Omental fat pad (tissue), 4 donors: ENCODE measurements at places on chromosomes 6 and 20.

DNA sequence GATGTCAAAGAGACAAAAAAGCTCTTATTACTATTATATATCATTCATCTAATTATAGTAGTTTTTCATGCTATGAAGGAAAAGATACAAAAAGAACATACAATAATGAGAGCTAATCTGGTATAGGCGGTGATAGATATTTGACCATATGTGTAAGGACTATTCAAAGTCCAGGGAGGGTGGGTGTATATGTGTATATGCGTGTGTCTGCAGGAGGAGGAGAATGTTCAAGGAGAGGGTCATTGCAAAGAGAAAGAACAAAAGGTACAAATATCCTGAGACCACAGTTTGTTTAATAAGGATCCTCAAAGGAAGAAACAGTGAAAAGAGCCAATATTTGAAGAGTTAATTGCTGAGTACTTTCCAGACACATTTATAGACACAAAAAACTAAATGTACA is 1288.6 kb upstream of the CITED2 start:
- no peak for DNase-seq

DNA sequence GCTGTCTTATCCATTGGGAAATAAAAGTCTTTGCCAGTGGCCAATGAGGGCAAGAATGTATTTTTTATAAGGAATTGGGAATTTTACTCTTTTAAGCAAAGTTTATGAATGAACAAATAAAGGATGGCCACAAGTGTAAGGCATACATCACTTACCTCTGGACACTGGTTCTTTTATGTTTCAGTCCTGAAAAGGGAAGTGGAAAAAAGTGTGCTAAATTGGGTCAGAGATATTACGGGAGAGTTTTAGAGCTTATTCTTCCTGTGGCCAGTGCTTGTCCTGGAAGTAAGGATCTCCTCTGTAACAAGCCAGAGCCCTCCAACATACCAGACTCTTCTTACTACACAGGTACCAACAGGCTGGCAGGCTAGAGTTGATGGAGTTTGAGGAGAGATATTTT is 22.5 kb upstream of the RIPK1 start:
- DNase-seq = no peak

DNA sequence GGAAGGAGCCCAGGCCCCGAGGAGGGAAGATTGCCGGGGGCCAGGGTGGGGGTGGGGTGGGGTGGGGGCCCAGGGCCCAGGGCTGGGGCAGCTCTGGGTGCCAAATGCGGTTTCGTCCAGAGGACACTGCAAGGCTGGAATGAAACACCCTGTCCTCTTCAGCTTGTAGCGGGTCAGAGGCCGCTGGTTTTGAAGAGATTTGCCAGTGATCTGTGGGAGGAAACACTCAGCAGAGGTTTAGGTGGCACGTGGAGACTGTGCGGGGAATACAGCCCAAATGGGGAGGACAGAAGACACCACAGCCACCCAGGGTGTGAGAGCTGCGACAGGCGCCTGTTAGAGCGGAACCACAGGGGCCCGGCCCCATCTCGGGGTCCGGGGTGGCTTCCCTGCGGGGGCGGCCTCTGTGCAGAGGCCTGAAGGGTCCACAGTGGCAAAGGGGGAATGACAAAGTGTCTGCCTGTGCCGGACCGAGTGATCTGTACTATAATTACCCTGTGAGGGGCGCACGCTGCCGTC is 29.2 kb downstream of the FRMD1 start:
- no peak for DNase-seq

- DNase-seq = no peak
These were observed 32.9 kb upstream of the FAM50B start for GRCh38 chr6:3816251-3816650.

GRCh38 chr20:44908987-44909871 is 631 bp upstream of the PABPC1L start:
- no peak for DNase-seq

- DNase-seq = no peak
These were observed 16.7 kb upstream of the DEF6 start for GRCh38 chr6:35280903-35281302.

DNA sequence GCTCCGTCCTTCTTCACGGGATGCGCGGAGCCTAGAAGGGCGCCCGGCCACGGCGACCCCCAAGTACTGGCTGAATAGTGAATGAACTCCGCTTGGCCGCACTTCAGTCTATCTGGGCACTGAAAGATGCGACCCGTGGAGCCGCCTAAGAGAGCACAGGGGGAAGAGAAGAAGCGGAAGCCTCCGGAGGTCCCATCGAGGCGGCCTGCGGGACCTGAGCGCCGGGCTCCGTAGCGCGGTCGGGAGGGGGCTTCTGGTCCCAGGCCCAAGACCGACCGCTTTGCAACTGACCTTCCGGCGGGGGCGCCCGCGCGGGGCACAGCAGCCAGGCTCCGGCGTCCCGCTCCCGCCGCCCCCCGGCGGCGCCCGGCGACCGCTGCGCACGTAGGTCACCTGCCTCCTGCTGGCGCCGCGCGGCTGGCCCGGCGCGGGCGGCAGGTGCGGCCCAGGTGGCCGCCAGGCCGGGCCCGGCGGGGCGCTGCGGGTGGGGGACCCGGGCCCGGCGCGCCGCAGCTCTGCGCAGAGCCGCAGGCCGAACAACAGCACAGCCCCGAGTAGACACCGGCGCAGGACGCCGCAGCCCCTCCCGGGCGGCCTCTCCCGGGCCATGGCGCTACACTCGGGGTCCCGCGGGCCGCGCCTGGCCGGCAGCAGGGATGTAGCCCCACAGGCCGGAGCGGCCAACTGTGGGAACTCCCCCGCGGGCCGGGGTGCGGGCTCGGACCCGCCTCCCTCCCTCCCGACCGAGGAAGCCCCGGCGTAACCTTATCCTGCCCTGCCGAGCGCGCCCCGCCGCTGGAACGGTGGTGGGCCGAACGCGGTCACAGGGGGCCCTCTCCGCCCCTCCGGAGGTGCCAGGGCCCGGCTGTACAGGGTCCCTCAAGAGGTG is at the start of gene METTL24:
METTL24 (minus strand) TSS at position 686 of the 889 bp plus-strand sequence; CDS start at position 609, 77 bp downstream.
- no peak for DNase-seq

DNA sequence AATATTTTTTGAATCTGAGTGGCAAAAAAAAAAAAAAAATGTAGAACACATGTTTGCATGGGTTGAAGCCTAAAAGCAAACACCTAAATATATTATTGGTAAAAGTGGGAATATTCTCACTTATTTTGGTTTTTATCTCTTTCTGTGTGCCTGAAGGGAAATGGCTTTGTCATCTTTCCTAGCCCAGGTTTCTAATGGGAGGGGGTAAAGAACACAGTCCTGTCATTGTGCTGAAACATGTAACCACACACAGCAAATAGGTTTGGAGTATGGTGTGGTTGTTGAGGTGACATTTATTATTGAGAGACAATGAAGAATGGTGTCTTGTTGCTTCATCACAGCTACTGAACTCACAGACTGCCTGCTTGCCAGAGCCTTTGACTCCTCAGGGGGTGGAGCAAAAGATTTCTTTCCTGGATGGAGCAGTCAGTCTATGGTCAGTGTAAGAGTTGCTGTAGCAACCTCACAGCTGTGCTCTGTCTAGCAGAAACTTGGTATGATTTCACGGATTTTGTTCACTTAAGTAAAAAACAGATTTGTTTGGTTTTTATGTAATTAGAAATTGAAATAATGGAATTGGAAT is 70.2 kb downstream of the CEP57L1 start:
- no peak for DNase-seq

DNA sequence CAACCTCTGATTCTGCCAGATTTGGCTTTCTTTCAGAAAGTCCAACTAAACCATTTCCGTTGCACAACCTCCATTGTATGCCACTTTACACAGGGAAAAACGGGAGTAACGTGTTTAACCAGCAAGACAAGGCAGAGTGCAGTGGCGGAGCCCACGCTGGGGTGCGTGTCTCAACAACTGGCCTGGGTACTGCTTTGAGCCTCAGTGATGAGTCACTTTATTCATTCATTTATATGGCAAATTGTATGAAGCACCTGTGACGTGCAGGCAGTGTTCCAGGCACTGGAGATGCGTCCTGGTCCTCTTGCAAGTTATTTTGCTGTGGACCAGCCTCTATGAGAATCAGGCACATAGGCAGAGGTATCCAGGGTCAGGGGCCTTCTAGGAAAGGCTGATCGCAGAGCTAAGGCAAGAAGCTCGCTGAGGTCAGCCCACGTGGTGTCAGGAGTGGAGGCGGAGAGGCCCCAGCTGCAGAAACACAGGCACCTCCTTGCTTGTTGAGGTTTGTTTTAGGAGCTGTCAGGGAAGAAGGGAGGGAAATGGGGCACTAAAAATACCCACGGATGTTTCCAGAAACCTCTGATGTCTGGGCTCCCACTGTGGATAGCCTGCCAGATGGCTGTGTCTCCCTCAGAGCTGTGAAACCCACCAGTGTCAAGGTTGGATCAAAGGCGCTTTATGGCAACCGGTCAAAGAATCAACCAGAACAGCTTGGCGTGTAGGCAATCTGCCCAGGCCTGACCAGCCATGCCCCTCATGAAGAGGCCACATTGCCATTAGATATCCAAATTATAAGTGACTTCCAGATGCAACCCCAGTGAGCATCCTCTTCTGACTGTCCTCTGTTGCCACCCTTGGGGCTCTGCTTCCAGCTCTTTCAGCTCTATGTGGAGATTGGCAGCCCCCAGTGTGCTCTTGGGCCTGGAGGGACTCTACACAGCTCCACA is 157.2 kb downstream of the CD83 start:
- DNase-seq = no peak

- DNase-seq = no peak
These were observed 233.6 kb downstream of the TPBG start for GRCh38 chr6:82597201-82597600.

DNA sequence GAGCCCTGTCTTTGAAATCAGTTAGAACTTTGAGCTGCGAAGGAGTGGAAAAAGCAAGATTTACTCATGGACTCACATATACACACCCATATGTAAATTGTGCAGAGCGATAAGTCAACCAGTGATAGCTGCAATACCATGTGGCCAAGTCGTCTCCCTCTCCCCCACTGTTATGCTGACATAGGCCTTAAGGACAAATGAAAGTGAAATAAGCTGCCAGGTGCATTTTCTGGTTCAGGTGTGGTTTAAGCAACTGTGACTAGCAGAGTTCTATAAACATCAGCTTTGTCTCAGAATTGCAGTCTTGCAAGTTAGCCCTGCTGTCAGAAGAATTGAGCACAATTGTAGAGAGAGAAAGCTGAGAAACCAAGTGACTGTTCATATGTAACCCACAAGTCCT is 9.6 kb downstream of the FAM83B start:
- DNase-seq = no peak

- DNase-seq = no peak
These were observed 7.8 kb downstream of the MAVS start for GRCh38 chr20:3854462-3854871.

GRCh38 chr6:142735204-142735603 is 209.8 kb downstream of the HIVEP2 start:
- no peak for DNase-seq

DNA sequence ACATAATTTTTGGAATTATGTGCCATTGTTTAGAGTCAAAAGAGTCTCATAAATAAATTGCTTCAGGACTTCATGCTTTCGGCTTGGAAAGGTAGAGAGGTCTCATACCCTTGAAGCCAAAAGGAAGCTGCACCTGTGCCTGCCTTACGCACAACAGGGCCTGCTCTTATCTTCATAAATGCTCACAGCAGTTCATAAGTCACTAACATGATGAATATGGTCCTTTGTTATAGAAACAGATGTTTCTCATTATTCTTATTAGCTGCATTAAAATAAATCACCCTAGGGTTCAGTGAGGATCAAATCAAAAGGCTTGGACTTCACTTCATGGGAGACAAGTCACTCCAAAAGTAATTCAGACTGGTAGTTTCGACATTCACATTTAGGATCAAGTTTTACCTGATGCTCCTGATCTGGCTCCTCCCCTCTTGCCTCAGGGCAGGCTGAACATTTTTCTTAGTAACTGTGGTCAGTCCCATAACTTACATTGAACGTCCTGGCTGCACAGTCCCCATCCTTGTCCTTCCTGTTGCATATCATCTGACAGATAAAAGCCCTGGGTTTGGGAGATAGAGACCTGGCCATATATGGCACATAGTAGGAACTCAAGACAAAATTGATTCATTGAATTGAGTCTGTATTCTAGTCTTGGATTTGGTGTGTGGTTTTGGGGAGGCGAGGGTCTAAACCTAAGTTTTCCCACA is 20.7 kb upstream of the SH3BGRL2 start:
- no peak for DNase-seq

GRCh38 chr6:124536157-124536841 is 425.9 kb upstream of the RNF217 start:
- DNase-seq = no peak

- DNase-seq = no peak
These were observed 256.2 kb upstream of the MANEA start for GRCh38 chr6:95321126-95321525.

DNA sequence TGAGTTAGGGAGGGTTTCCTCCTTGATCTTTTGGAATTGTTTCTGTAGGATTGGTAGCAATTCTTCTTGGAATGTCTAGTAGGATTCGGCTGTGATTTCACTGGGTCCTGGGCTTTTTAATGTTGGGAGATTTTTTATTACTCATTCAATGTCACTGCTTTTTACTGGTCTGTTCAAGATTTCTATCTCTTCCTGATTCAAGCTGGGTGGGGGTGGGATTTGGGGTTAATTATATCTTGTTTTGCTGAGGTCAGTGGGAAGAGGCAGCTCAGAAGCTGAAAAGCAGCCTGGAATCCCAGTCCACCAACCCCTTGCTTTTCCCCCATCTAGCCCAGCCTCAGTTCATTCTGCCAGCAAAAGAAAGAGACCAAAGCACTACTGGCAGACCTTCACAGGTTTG is 39.6 kb downstream of the SUMO4 start:
- DNase-seq = no peak

DNA sequence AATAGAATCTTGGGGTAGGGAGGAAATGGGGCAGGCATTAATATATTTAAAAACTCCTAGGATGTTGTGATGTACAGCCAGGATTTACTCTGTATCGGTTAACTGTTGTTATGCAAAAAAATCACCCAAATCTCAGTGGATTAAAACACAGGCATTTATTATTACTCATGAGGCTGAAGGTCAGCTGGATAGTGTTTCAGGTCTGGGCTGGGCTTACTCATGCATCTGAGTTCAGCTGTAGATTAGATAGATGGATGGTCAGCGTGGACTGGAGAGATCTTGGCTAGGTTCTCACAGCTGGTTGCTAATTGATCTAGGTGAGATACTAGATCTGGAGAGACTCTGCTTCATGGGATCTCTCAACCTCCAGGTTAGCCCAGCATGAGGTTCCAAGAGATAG is 131.4 kb downstream of the BTBD3 start:
- no peak for DNase-seq

DNA sequence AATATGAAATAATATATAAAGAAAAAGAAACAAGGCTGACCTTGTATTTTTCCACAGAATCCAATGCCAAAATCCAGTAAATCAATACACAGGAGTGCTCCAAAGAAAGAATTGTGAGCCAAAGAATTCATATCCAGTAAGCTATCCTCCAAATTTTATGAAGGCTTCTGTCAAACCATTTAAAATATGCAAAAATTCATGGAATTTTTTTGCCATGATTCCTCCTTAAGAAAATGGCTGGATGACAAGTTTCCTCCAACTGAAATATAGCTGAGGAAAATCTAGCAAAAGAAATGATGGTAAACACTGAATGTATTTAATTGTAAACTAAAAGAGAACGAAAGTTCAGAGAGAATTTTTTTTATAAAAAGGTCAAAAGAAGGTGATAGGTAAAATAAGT is 290.3 kb downstream of the UBE3D start:
- DNase-seq = no peak
